ENCODE measurements at places on chromosomes 12 and 14.

GRCh38 chr14:94827711-94828447 is 58.0 kb upstream of the GSC start:
- DNase-seq = no peak

DNA sequence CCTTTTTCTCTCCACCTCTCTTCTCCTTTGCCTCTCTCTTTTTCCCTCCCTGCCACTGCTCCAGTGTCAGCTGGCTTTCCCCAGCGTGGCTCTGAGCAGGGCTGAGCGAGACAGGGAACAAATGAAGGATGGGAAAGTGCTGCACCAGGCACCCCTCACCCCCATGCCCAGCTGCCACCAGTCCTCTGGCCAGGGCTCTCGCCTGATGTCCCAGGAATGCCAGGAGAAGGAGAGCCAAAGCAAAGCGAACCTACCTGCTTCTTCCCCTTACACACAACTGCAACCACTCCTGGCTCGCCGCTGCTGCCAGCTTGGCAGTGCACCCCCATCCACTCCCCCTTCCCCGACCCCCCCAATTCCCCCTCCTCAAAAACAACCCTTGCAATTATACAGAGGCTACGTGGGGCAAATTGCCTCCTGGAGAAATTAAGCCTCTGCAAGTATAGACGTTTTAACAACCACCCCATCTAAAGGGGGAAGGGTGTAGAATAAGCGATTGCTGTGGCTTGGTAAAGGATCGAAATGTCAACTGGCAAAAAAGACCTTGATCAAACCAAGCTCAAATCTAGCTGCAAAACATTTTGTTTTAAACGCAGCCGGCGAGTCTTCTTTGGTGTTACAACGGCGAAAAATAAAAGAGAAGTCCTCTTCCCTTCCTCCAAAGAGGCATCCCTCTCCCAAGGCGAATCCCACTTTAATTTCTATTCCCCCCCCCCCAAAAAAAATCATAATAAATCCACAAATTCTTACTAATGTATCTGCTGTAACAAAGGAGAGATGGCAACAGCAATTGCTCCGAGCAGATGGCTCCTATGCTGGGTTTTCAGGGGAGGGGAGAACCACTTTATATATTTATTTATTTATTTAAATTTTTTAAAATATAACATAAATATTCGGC is 2.9 kb downstream of the BCL11B start:
- no peak for DNase-seq

- DNase-seq = no peak
Observed at GRCh38 chr14:22802860-22803686, 12.2 kb downstream of the SLC7A7 start.

- no peak for DNase-seq
Observed at GRCh38 chr14:58825606-58826005, 187.8 kb downstream of the DACT1 start.

DNA sequence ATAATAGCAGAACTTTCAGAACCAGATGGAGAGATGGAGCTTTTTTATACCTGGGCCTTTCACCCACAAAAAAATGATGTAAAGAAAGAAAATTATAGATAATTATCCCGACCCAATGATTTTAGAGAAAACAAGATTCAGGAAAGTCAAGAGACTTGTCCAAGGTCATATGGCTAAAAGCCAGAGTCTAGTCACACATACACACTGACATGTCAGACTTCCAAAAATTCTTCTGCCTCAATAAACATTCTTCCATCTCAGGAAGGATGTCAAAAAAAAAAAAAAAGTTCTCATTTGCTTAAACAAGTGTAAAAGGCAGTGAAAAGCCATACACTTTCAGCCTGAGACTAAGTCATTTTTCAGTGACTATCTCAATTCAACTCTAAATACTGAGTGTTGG is 116.0 kb downstream of the PRICKLE1 start:
- DNase-seq = no peak

DNA sequence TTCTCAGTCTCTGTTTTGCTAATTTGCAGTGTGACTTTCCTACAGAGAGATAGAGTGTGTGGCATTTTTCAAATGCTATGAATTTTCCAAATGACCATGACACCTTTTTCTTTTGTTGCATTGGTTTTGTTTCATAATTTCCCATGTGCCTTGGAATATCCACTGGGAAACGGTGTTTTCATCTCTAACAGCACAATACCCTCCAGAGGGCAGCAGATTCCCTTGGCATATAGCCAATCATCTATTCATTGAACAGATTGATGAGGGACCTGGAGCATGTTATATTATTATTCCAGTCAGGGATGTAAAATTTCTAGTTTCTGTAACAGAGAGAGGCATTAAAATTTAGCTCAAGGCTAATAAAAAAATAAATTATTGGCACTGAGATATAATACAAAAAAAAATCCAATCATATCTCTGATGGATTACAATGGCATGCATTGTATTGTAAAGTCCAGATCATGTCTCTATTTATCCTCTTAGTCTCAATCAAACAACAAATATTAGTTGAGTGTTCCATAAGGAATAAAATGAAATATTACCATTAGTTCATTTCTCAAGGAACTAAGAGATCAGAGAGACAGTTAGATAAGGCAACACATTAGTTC is 29.6 kb upstream of the NTN4 start:
- DNase-seq = no peak

GRCh38 chr12:120132863-120133385 is 16.4 kb upstream of the RAB35 start:
- no peak for DNase-seq

DNA sequence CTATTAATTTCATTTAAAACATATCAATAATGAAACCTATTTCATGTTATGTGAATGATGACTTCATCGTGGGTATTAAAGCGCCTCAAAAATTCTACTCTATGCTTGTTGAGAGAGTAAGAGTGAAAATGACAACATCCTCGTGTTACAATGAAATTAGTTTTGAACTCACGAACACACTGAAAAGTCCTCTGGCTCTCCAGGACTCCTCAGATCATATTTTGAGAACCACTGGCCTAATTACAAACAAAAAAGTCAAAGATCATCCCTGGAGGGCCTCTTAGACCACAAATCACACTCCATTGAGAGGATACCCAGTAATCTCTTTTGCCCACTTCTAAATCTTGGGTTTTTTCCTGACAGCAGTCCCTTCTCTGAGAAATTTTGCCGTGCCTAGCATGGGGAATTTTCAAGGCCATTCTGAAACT is 19.1 kb downstream of the DAAM1 start:
- no peak for DNase-seq

GRCh38 chr14:75720842-75721498 is 59.9 kb downstream of the TTLL5 start:
- no peak for DNase-seq

Data from SJSA1 (cell line).